ENCODE measurements at places on chromosomes 5 and 9.

DNA sequence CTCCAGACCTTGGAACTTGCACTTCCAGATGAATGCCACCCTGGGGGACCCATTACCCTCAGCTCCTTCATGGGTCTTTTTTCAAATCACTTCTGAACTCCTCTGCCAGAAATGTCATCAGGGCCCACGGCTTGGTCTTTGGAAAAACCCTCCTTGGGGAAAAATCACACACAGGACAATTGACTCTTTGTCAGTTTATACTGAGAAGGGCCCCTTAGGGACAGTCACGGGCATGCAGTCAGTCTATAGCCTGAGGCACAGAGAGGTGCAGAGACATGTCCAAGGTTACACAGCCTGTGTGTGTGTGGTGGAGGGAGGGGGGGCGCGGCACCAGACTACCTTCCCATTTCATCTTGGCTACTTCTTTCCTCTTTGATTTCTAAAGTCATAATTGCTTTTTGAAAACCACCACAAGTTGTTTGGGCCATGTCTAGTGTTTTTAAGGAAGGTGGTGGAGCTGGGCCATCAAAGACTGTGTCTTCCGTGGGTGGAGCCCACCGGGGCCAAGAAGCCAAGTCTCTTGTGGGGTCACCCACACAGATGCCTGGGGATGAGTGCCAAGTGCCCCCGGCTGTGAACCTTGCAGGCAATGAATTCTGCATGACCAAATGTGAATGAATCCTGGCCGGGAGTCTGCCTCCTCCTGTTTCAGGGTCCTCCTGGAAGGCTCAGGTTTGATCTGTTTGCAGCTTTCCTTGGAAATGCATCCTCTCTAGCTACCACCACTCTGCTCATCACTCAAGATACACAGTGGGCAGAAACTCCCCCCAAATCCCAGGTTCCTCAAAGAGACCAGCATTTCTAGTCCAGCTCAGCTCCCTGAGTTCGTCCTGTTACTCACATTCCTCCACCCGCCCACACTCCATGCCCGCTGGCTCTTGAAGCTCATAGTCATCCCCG, 200.1 kb upstream of the TBC1D2 start:
- DNase-seq, result no peak

- DNase-seq, result no peak
These were observed 33.5 kb downstream of the TMEM245 start for GRCh38 chr9:109086221-109086620.

DNA sequence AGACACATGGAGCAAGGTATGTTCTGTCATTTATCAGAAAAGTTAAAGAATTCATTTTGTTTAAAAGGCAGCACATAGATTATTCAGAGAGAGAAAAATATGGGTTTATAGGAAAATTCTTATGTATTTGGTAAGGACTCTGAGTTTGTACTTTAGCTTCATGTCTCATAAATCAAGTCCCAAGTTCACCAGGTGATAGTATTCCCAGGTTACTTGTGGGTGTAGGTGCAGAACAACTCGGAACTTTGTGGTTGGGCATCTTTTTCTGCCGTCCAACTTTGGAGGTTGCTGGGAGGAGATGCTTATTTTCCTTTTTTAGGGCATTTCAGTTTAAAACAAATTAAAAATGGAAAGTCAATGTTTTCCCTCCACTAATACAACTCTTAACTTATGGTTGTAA, 269.8 kb upstream of the DMRT1 start:
- DNase-seq, result no peak

GRCh38 chr5:33984671-33985124, at the start of gene SLC45A2:
TSS of gene SLC45A2 (minus strand) at chr5:33984693. CDS start at chr5:33984583, 110 bp downstream.
- no peak for DNase-seq

DNA sequence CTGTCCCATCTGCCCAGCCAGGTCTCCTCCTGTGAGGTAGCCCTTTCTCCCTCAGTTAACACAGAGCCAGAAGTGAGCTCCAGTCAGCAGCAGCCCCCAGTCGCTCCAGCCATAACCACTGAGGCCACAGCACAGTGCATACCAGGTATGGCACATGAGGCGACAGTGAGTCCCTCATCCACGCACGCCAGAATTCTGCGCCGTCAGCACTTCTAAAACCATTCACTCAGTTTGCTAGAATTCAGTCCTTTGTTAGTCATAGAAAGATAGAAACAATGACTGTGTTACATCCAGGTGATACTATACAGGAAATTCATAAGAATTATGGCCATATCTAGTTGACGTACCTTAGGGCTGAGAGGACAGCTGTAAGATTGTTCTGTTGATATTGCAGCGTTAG, 88.5 kb downstream of the KIAA1958 start:
- DNase-seq, result no peak

DNA sequence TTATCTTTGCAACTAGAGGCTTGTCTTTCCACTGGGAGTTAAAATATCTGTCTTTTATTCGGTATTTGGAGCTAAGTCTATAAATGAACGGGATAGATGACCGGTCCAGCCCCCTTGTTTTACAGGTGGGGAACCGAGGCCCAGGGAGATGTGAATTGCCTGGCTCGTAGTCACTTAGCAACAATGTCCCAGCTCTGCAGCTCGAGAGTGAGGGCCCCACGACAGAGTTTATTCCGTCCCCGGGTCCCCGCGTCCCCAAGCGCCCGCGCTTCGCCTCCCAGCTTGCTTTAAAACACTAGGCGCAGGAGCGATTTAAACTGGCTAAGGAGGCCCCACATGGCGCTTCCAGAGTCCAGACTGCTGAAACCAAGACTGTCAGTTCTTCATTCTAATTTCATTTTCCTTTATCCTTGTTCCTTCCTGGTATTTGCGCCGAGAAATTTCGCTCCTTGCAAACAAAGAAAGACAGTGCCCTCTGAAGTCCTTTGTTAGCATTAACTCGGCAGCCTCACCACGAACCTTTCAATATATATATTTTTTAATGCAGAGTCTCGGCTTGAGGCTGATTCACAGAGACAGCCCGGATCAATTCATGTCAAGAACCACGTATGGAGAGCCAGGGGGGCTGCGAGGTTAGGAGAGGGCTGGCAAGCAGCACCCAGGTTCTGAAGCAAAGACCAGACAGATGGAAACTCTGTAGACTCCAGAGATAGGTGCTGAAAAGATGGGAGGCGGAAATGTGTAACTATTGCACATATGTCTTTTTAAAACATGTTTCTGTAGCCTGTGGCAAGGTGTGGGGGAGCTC, 1.4 kb upstream of the ENC1 start:
- DNase-seq, result no peak

GRCh38 chr5:56026863-56027300, 32.1 kb upstream of the IL6ST start:
- no peak for DNase-seq

DNA sequence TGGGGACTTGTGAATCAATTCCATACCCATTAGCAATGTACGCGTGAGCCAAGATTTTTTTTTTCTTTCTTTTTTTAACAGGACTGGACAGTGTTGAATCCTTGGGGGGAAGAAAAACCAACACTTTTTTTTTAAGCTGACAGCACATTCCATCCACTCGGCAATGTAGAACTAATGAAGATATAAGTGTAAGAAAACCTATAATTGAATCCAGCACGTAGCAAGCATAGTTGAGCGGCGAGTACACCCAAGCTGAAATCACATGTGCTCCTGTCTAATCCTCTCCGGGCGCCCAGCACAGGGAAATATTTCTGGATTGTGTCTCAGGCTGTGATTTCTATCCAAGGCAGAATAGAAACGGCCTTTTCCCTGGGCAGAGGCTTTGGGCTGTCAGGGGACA, 118.2 kb downstream of the BOD1 start:
- no peak for DNase-seq

DNA sequence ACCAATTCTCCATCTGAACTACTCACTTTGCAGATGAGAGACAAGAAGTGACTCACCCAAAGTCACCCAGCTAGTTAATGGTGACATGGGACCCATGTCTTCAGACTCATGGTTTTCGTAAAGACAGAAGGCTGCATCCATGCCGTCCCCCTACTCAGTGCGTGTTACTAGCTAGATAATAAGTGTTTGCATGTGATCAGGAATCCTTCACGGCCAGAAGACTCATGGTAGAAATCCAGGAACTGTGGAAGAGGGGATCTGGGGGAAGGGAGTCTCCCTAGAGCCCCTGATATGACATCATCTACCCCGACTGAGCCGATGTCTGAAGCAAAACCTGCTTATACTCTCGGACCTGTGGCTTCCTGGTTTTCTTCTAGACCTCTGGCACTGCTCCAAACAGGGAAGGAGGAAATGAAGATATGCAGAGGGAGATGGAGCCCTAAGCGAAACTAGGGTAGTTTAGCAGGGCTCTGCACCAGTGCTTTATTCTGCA, 3.3 kb downstream of the RNF183 start:
- DNase-seq, result no peak

GRCh38 chr9:130895481-130896232, 955 bp downstream of the QRFP start:
- DNase-seq, result no peak

DNA sequence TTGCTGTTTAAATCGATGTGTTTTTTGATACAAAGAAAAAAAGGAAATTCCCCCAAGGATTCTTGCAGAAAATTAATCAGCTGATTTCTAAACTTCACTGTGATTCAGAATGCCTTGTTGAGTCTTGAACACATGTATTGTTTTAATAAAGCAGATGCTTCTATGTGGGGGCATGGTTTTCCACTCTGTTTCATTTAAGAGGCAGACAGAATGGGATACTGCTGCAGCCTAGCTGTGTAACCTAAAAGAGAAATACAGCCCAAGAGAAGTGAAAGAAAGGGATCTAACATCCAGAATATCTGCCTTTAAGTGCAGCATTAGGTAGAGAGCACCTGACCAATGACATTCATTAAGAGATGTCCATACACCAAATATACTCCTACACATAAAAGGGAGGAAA, 365.1 kb upstream of the CCNH start:
- no peak for DNase-seq

GRCh38 chr5:68054638-68055037, 160.9 kb upstream of the PIK3R1 start:
- no peak for DNase-seq

GRCh38 chr5:131382407-131383395, 118.8 kb downstream of the CDC42SE2 start:
- no peak for DNase-seq

DNA sequence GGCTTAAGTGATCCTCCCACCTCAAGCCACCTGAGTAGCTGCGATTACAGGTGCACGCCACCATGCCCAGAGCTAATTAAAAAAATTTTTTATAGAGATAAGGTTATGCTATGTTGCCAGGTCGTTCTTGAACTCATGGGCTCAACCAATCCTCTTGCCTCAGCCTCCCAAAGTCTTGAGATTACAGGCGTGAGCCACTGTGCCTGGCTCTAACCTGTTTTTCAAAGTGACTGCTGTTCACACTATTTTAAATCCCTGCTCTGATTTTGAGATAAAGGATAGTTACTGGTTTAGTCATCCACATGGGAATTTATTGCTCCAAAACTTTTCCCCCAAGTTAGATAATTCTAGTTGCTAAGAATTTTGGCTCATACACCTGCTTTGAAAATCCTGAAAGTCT, 48.2 kb upstream of the MTMR12 start:
- no peak for DNase-seq

- no peak for DNase-seq
These were observed 52.6 kb upstream of the SH3PXD2B start for GRCh38 chr5:172506921-172507320.

GRCh38 chr9:6645355-6646292, at the start of gene GLDC:
TSS of gene GLDC (minus strand) at chr9:6645729. CDS start at chr9:6645499, 230 bp downstream.
- no peak for DNase-seq

- no peak for DNase-seq
These were observed 208.5 kb upstream of the PLPPR1 start for GRCh38 chr9:100819980-100820379.

DNA sequence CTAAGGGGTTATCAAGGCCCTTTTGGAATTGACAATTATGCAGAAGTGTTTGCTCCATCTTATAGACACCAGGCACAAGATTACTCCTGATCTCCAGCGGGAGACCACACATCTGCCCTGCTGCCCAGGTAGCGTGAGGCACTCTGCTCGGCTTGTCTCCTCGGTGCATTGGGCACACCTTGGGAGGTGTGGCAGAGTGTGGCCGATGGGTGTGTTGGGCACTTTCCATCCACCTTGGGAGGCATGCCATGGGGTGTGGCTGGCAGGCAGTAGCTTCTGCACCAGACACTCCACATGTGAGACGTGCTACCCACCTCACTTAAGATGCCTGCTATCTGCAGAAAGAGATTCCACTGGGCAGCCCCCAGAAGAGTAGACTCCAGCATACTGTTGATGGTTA, 54.1 kb downstream of the GADD45G start:
- DNase-seq, result no peak

DNA sequence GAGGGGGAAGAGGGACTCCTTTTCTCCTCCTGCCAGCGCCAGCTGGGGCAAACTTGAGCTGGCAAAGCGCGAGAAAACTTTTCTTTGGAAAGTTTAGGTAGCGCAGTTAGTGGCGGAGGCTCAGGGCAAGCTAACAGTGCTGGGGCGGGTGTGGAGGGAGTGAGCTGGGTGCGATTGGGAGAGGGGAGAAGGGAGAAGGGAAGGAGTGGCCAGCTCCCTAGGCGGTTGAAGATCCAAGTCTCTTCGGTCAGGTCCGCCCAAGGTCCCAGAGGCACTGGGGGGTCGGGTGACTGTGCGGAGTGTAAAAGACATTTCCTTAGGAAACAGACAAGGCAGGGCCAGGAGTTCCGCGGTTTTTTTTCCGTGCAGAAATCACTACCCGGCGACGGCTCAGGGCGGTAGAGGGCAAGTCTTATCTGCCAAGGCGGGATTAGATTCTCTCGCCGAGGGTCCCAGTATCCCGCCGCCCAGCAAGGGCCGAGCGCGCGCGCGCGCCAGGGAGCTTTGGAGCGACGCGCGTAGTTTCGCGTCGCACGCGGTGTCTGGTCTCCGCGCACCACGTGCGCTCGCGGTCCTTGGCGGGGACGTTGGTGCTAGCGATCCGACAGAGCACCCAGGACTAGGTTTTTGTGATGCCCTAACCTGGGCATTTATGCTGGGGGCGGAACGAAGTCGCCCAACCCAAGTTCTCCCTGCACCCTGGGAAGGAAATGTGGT, 33.6 kb upstream of the NFIB start:
- no peak for DNase-seq

- no peak for DNase-seq
These were observed 22.8 kb upstream of the ANKRD33B start for GRCh38 chr5:10540951-10541646.

- DNase-seq, result no peak
These were observed 113.9 kb downstream of the SUSD1 start for GRCh38 chr9:112061152-112061740.

GRCh38 chr9:114285166-114285867, 37.6 kb upstream of the ORM1 start:
- no peak for DNase-seq

GRCh38 chr5:68962757-68963484, 130.9 kb upstream of the SLC30A5 start:
- no peak for DNase-seq

DNA sequence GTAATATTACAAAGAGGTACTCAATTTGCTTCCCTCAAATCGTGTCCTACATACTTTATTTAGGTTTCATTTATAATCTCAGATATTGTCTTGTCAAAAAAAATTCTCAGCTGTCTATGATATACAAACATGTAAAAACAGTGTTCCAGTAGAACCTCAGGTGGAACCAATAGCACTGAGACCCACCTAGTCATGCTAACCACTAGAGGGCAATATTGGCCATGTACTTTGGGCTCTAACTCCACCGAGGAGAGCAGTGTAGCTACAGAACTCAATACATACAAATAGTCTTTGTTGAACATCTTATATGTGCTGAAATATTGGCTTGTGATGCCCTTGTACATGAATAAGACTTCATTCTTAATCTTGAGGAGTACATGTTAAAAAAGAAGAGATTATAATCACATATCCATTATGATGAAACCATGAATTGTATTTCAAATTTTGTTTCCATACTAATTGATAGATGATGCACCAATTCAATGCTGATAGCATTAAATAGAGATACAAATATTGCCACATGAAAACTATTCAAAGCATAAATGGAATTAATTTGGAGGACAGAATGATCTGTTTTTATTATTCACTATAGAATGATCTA, 71.2 kb upstream of the CNTLN start:
- DNase-seq, result no peak
